Stimulated activated CD8-positive, alpha-beta memory T cell treated with anti-CD3 and anti-CD28 coated beads, Interleukin-7, amount 100 ng/mL, for 24 hours (primary cell): ENCODE measurements at places on chromosomes 11 and 22.

- peak; percentile 61 for DNase-seq
Measured at GRCh38 chr11:1852877-1853276, at the start of gene LSP1. LSP1 (plus strand) TSS chr11:1853084; CDS start chr11:1853145, 61 bp downstream.

DNA sequence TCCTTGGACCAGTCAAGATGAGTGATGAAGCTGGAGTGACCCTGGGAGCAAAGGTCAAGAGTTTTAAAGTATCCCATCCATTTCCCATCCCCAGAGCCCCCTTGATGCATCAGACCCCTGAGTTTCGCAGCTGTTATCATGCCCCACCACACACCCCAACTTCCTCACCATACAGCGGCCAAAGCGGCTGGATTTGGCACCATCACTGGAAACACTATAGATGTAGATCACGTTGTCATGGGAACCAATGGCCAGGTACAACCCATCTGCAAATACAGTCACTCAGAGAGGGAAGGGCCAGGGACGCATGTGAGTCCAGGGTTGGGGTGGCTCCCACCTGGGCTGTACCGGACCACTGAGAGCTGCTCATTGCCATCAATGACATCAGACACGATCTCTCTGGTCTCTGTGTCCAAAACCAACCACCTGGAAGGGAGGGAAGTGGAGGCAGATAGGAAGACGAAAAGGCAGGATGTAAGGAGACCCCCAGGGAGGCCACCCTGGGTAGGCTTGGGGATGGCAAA lies 2.2 kb upstream of the MTA2 start:
- DNase-seq: no peak

DNA sequence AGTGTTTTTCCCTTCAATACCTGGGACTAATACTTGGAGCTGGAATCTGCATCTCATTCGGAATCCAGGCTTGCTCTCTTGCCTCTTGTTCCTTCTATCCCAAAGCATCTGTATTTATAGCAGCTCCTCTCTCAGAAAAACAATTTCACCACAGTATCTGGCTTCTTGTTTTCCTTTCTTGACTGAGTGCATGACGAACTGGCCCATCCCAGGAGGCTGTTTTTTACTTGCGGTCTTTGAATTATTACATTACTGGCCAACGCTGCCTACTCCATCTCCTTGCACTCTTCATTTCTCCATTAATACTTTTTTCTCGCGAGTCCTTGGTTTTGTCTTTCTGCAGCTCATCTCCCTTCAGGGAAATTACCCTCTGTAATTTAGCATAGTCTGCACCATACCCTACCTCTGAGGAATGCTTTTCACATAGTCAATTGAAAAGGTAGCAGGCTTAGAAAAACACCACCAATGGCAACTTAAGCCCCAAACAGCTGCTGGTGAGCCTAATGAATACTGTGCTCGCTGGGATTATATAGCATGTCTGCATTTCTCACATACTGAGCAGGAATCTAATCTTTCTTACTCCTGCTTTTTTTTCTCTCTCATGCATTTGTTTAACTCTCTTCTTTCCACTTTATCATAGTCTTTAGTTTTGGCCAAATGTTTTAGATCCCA lies 277.4 kb upstream of the SESN3 start:
- DNase-seq: no peak

GRCh38 chr11:63901660-63902059 lies 15.3 kb downstream of the RCOR2 start:
- DNase-seq: no peak

- no peak for DNase-seq
Measured at GRCh38 chr11:12127206-12127898, 17.0 kb downstream of the MICAL2 start.

DNA sequence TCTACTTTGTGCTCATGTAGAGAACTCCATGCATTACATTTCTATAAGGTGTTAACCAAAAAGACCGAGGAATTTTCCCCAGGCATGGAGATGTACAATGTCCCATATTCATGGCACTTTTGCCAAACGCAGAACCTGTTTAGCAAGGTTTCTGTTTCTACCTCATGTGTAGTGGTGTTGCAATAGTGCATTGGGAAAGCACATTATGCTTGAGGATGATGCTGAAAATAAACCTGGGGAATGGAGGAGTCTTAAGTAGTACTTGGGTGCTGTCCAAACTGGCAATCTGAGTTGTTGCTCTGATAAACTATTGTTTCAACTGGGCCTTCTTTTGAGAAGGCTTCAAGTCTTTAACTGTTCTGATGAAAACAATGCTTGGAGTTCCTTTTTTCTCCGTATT lies 11.5 kb upstream of the MUC15 start:
- DNase-seq: no peak

DNA sequence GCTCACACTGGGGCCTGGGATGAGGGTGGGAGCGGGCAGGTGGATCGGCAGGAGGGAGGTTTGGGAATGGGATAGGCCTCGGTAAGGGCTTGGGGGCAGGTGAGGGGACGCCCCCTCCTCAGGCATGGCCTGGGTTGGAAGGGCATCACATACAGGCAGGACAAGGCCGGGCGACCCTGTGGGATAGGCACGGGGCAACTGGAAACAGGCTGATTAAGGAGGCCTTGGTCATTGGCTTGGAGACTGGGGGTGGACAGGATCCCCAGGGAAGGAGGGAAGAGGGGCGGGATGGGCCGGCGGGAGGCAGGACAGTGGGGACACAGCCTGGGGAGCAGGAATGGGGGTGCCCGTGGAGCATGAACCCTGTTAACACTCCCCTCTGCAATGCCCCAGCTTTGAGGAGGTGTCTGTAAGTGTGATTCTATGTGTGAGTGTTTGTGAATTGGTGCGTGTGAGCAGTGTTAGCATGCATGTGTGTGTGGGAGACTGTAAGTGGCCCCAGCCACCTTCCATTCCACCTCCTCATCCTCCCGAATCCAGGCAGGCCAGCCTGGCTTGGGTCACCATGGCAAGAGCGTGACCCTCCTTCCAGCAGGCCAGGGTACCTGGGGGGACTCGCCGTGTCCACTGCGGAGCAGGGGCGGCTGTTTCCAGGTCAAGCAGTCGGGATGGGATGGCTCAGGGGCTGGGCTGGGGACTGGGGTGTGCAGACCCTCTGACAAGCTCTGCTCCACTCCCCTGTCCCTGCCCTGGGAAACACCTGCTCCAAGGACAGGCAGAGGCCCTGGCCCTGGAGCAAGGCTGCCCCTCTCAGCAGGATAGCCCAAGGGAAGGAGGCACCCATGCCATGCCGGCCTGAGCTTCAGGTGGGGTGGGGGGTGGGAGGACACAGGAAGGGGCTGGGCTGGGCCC lies 3.4 kb upstream of the PIM3 start:
- DNase-seq: no peak

GRCh38 chr11:70007796-70008195 lies 70.3 kb upstream of the ANO1 start:
- DNase-seq: no peak

DNA sequence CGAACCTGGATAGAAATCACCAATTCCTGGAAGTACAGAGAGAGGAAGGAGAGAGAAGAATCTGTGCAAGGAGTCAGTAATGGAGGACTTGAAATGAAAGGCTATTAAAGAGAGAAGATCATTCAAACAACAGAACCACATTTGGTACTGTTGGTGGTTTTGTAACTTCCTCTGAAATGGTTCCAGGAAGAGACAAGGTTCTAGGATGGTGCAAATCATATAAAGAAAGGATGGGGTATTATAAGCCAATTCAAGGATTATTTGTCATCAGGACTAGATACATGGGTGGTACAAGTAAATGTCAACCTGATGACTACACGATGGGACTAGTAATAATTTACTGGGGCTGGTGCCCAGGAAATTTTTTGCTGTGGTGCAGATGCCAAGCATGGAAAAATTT lies 28.9 kb upstream of the TMA7B start:
- no peak for DNase-seq

GRCh38 chr11:82577246-82577645 lies 156.4 kb downstream of the FAM181B start:
- DNase-seq: no peak

DNA sequence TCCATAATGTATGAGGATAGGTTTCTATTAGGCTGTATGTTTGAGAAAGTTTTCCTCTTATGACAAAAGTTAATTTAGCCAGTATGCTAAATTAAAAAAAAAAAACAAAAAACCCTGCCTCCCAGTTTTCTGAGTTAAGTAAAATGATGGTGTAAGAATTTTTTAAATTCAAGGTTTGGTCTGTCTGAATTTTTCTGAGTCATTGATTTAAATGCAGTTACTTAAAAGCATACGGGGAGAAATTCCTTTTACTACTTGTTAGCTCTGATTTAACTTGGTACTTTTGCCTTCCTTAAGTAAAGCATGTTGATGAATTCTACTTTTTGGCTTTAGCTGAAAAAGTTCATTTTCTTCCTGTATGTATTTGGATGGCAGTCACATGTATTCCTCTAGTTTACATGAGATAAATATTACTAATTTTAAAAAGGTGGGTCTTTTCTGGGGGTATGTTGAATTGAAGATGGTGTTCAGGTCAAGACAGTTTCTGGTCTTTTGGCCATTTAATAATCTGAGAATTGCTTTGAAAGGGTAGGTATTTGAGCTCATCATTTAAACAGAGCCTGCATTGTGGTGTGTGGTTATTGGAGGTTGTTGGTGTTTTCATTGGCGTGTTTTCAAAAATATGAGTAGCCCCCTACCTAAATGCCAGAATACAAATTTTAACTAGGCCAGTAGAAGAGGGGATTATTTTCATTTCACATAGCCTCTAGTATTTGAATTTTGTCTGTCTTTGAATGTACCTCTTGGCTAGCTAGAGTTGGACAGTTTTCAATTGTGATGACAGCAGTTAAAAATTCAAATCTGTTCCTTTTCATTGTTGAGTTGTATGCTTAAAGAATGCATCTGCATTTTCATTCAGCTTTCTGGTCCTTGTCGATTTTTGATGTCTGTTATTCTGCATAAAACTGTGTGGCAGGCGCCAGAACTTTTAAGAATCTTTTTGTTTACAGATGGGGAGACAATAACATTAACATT lies 64.7 kb downstream of the MTMR3 start:
- DNase-seq: no peak

GRCh38 chr11:45563171-45563570 lies 102.3 kb downstream of the CHST1 start:
- no peak for DNase-seq

GRCh38 chr11:64665411-64665821 lies 57.6 kb downstream of the NRXN2 start:
- DNase-seq: no peak
